ENCODE measurements at places on chromosomes 7 and 10.
A peak's percentile ranks its signal among the peaks of the same experiment; 100 is the strongest.

DNA sequence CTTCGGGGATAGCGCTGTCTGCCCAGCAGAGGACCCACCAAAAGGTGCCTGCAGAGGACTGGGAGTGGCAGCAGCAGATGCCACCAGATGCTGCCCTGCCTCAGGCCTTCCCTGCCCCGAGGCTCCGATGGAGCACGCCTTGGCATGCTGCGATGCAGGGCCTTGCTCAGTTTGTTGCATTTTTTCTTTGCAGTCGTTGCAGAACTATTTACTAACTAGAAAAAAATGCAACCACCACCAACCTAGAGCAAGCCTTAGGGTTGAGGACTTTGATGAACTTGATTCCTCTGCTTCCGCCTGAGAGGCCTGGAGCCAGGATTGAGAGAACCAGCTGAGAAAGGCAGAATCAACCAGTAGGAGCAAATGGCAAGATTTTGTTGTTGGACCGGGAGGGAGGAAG is 585.6 kb upstream of the MKI67 start:
- peak; percentile 4 for DNase-seq

DNA sequence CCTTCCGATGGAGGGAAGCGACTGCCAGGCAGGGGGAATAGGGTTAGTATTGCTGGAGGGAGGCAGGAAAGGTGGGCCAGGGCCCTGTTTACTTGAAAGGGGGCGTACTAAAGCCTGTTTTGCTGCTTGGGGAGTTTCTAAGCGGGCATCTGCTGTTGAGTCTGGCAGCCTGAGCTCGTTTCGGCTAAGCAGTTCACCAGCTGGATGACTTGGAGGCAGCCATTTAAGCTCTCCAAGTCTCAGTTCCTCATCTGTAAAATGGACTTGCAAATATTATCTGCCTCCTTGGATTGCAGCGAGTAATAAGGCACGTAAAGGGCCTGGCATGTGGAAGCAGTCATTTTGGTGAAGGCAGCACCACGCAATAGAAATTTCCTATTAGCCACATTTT is 44.0 kb downstream of the LDB3 start:
- peak; percentile 63 for DNase-seq

- no peak for DNase-seq
These were observed 734.4 kb downstream of the PARD3 start for GRCh38 chr10:34080485-34081346.

DNA sequence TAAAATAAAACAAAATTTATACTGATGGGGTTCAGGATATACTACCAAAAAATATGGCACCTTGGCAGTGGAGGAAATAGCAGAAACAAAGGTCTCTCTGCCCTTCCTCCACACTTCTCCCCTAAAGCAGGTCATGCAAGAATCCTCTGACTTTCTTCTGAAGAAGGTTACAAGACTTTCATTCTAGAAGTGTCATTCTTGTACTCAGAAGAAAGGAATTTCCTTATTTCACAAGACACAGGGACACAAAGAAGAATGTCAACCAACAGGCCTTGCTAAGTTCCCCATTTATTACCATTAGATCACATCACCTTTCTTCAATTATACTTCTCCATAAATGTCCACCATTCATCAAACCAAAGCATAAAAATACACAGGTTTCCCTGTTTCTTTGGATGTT is 470.2 kb downstream of the PAXIP1 start:
- no peak for DNase-seq

DNA sequence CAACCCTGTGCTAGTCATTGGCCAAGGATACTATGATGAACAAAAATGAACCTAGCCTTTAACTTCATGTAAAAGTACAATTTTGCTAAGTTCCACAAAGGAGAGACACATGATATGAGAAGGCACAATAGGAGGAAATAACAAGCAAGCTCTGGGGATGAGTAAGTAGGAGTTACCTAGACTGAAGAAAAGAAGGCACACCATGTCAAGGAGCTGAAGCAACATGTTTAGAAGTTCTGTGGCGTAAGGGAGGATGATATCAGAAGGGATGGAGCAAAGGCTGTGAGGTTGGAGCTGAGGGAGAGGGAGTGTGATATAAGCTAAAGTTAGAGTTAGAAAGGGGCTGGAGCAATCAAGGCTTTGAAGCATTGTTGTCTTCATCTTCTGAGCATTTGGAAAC is 25.6 kb downstream of the KIFBP start:
- no peak for DNase-seq

DNA sequence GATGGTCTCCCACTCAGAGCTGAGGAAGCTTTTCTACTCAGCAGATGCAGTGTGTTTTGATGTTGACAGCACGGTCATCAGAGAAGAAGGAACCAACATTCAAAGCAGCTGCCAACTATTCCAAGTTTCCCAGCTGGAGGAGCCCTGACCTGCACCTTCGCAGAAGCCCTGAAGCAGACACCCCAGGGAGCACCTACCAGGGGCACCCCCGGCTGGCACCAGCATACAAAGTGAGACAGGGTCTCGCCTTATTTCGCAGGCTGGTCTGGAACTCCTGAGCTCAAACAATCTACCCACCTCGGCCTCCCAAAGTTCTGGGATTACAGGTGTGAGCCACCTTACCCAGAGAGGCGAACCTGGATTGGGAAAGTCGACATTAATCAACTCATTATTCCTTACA is 68.6 kb downstream of the KMT2C start:
- DNase-seq, result no peak

- no peak for DNase-seq
These were observed 100.6 kb upstream of the GLCCI1 start for GRCh38 chr7:7867846-7868571.

- no peak for DNase-seq
These were observed 47.8 kb upstream of the KCNMA1 start for GRCh38 chr10:77685432-77685831.

DNA sequence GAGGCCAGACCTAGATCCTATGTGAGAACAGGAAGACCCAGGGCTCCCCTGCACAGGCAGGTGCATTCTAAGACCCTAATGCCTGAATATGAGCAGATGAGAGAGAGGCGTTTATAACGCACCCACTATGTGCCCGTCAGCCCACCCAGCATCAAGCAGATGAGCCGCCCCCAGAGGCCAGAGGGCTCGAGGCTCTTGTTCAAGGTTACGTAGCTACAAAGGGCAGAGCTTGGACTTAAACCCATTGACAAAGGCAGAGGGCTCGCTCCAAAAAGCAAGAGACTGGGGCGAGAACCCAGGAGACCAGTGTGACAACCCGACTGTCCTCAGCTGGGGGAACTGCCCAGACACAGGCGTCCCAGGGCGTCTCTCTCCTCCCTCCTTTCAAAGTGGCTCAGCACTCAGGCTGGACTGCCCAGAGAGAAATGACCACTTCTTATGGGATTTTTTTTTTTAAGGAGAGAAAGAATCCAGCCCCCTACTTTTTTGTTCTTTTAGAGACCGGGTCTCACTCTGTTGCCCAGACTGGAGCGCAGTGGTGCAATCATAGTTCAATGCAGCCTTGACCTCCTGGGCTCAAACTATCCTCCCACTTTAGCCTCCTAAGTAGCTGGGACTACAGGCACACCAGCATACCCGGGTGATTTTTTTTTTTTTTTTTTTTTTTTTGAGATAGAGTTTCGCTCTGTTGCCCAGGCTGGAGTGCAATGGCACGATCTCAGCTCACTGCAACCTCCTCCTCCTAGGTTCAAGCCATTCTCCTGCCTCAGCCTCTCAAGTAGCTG is 40.1 kb downstream of the TNRC18 start:
- no peak for DNase-seq

DNA sequence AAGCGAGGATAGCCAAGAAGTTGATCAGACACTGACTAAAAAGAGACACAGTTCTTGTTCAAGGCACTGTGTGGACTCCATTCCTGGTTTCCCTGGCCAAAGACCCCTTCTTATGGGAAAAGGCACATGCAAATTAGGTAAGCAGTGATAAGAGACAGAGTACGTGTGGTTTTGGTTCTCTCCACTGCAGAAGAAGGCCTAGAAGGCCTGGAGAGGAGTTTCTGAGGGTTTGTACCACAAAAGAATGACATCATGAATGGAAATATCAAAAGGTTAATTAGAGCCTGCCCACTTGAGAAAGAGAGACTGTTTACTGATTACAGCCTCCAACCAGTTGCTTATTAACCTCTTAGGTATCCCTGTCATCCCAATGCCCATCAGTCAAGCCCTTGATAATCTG is 137.5 kb downstream of the ZNF365 start:
- no peak for DNase-seq

- peak; percentile 58 for DNase-seq
These were observed 5.9 kb downstream of the CPA2 start for GRCh38 chr7:130272381-130273080.

- no peak for DNase-seq
These were observed 18.4 kb upstream of the CUBN start for GRCh38 chr10:17147884-17148489.

GRCh38 chr7:46909601-46910051 is 672.3 kb downstream of the TNS3 start:
- no peak for DNase-seq

DNA sequence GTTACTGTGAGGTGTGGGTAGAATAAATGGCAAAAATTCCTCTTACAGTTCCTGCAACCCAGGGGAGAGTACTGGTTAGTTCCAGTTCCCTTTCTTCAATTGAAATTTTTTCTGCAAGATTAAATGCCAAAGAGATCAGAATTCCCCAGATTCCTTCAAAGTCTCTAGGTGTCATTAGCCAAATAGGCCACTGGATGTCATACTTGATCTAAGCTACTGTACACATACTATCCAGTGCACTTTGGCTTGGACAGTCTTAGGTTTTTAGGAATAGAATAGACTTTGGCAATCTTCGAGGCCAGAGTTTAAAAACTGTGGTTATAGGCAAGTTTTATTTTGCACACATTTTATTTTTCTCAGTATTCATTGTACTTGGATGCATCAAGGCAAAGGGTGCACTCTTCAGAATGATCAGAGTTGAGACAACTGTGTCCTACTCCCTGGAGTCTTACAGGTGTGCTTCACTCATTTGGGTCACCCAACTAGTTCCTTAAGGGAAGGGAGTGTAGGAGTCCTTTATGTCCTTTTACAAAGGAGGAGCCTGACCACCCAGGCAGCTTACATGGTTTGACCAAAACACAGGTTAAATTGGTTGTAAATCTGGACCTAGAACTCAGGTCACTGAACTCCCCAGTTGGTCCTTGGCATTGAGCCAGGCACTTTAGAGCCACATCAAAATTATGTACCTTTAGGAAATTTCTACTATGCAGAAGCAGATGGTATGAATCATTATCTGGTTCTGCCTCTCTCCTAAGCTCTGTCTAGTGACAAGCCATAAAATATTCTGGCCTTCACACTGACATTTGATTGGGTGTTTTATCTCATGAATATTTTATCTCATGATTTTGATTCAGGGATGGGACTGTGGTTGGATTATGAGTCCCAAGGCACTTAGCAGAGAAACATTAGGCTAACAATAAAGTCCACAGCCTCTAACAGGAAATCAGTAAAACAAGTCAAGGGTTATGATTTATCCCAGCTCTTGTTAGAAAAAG is 49.5 kb downstream of the ASAH2B start:
- DNase-seq, result no peak

DNA sequence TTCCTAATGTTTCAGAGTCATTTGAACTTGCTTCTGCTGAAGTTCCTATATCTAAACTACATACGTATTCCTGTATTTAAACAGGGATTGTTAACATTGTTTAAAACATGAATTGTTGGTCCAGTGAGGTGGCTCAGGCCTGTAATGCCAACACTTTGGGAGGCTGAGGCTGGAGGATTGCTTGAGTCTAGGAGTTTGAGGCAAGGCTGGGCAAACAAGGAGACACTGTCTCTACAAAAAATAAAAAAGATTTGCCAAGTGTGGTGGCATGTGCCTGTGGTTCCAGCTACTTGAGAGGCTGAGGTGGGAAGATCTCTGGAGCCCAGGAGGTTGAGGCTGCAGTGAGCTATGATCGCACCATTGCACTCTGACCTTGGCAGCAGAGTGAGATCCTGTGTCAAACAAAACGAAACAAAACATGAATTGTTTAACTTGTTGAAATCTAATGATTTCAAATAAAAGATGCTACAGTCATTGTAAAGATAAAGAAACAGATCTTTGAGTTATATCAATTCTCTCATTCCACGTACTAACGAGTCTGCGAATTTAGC is 809.4 kb downstream of the TYW1 start:
- no peak for DNase-seq

DNA sequence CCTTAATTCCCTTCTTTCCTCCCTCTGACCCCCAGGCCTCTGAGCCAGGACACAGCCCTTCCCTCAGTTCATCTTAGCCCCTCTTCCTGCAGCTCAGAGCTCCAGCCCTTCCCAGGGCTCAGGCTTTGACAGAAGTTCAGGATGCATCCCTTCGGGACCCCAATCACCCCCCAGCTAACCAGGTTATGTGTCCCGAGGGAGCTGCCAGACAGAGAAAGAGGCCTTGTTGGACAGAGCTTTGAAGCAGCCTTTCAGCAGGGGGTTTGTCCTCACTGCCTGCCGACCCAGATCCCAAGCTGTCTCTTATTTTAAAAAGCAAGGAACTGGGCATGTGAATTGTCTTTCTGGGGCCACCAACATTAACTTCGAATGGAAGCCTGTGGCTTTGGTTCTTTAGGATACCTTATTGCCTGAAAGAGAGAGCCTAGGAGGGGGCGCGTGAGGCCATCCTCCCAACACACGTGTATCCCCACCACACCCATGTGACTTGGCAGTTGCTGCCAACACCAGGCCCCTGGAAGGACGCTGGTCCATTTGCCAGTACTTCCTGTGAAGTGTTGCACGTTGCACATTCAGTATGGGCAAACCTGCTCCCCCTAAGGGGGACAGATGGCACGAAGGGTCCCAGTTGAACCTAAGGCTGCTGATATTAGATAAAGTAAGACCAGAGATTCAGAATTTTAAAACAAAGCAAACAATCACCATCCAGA is 858 bp downstream of the CCDC136 start:
- DNase-seq, result no peak

DNA sequence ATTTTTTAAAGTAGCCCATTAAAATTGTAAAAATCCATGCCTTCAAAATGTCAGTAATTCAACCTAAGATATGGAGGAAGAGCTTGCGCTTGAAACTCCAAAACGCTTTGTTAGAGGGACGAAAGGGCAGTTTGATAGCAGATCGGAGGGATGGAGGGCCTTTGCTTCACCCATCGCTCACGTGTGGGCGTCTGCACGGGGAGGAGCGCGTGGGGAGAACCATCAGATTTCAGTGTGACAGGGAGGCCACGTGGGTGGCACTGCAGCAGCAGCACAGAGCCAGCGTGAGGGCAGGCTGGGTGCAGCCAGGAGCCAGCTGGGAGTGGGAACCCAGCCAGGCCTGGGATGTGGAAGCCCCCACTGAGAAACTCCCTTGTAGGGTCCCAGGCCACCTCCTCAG is 325.5 kb downstream of the PAXIP1 start:
- no peak for DNase-seq

GRCh38 chr7:138716889-138717288 is 15.7 kb upstream of the SVOPL start:
- no peak for DNase-seq

- no peak for DNase-seq
These were observed 20.1 kb upstream of the EIF5AL1 start for GRCh38 chr10:79492256-79492655.

GRCh38 chr10:132907821-132908620 is 34.3 kb downstream of the CFAP46 start:
- DNase-seq, result no peak

- no peak for DNase-seq
These were observed 96.3 kb downstream of the ELMO1 start for GRCh38 chr7:37352251-37352880.

- DNase-seq, result peak; percentile 76
These were observed 10.4 kb upstream of the ZNF22 start for GRCh38 chr10:44990302-44990655.

All from H9 (cell line).